ENCODE measurements at places on chromosomes 4 and X. TPM values are rescaled to one million over a fixed set of nuclear protein-coding genes. Genes with fewer than 3 reads are reported as not detected.

DNA sequence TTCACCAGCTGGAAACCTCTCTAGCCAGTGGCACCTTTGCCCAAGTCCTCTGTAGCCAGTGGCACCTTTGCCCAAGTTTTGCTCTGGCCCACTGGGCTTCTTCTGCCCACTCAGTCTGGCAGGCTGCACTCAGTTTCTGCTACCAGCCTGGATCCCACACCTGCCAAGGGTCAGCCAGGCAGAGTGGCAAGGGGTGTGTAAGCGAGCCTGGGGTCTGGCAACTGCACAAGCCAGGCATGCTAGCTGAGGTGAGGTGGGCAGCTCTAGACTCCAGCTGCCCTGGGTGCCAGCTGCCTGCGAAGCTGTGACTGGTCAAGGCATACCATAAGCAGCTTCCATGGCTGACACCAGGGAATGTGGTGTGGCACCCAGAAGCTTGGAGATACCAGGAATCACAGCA, 233.1 kb upstream of the DKK2 start:
- H3K27ac ChIP-seq, result no peak overlapping the region
- H3K4me1 ChIP-seq, result no peaks in the 10 kb centered on the region
- no peak for DNase-seq
- H3K4me3 ChIP-seq, result no peak overlapping the region
- H3K36me3 ChIP-seq, result no peaks in the 10 kb centered on the region

DNA sequence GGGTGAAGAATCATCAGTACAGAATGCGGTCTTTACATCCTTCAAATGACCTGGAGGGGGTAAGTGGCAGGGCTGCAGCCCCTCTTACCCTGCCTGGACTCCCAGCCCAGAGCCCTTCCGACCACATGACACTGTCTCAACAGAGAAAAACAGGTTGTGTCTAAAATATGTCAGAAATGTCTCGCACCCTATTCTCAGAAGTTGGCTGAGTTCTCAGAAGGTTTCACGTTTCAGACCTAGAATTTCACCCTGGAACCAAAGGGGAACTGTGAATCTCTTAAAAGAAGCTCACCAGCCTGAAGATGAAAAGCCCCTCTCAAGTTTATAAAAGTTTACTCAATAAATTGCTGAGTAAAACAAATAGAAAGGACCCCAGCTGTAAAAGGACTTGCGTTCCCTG, 7.0 kb upstream of the CRMP1 start:
- no peaks in the 10 kb centered on the region for H3K4me1 ChIP-seq
- DNase-seq, result no peak
- no peaks in the 10 kb centered on the region for H3K27me3 ChIP-seq
- H3K36me3 ChIP-seq, result no peaks in the 10 kb centered on the region
- no peak overlapping the region for H3K27ac ChIP-seq
- no peak overlapping the region for H3K4me3 ChIP-seq

BCORL1 gene
- 14.2 TPM for total RNA-seq

DNA sequence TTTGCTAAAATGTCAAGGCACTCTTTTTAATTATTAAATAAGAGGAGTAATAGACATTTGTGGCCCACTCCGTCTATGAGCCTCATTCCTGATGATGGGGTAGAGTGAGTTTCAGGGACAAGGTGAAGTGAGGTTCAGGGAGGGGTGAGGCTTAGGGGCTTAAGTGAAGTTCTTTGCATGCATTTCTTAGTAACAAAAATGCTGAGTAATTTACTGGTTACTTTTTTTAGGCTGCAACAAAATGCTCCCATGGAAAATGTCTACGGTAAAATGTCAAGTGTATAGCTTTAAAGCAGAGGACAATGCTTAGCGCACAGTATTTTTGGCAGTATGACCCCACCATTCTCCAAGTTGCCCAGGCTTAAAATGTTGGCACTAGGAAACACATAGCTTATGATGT, 2.0 kb upstream of the USO1 start:
- H3K27ac ChIP-seq, result no peak overlapping the region
- H3K4me1 ChIP-seq, result peaks cover 42% of the 10 kb centered on the region

EFHC2 gene
- 1.9 TPM for total RNA-seq

DNA sequence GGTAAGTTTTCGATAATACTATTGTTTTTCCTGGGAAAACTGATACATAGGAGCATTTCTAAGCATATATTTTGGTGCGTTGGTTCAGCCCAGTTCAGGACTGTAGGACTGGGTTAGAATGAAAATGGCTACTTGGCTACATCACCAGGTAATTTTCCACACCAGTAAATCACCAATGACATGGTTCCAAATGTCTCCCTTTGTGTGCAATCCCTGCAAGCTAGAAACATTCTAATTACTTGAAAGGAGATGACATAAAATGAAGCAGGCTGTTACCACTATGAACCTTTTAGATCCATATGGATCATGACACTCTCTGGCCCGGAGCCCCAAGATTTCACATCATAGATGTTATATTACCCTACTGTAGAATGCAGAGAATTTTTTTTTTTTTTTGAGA, 577.4 kb upstream of the FTHL17 start:
- H3K4me3 ChIP-seq, result no peak overlapping the region
- no peak for DNase-seq
- H3K4me1 ChIP-seq, result no peaks in the 10 kb centered on the region
- no peak overlapping the region for H3K27ac ChIP-seq

TMEM35A gene
- total RNA-seq, result not detected

INTU gene
- total RNA-seq, result not detected

BST1 gene
- 0.75 TPM for total RNA-seq

PLK4 gene
- total RNA-seq, result 1.1 TPM

NRK gene
- total RNA-seq, result not detected

SYTL5 gene
- not detected for total RNA-seq

CCKAR gene
- not detected for total RNA-seq

- H3K4me3 ChIP-seq, result no peak overlapping the region
- no peak for DNase-seq
- H3K27ac ChIP-seq, result no peak overlapping the region
- no peaks in the 10 kb centered on the region for H3K36me3 ChIP-seq
- no peaks in the 10 kb centered on the region for H3K4me1 ChIP-seq
- no peaks in the 10 kb centered on the region for H3K27me3 ChIP-seq
These were observed 58.6 kb downstream of the ABLIM2 start for GRCh38 chr4:8099981-8100464.

GRCh38 chrX:21975812-21976211, 35.3 kb downstream of the SMS start:
- H3K36me3 ChIP-seq, result peaks cover 3% of the 10 kb centered on the region
- no peaks in the 10 kb centered on the region for H3K27me3 ChIP-seq
- peaks cover 23% of the 10 kb centered on the region for H3K4me1 ChIP-seq
- H3K4me3 ChIP-seq, result no peak overlapping the region
- no peak overlapping the region for H3K27ac ChIP-seq
- DNase-seq, result no peak

DNA sequence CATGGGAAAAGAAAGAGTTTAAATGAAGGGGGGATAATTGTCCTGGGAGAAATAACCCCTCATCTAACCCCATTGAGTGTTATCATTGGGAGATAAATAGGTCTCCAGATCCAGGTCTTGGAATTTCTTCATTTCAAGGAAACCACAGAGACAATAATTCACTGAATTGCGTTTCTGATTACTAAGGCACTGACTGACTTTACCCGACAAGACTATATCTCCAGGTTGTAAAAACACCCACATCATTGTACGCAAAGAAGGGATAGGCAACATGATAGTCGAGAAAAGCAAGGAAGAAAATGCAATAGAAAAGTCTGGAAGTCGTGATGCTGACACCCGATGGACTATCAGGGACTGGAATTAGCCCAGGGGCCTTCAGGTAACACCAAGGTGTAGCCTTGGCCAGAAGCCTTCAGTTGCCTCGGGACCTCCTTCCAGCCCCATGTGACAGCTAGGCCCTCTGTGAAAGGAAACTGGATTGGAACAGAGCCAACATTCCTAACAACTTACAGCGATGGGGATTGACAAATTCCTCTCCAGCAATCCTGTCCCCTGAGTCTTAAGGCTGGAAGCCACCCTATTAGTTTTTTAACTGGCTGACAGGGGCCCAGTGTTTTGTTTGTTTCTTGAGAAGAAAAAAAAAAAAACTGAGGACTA, 46.5 kb upstream of the RAB9B start:
- no peak for DNase-seq
- H3K27ac ChIP-seq, result no peak overlapping the region

TCEAL6 gene
- not detected for total RNA-seq

GRCh38 chrX:41858161-41858775, 65.1 kb downstream of the CASK start:
- H3K27ac ChIP-seq, result no peak overlapping the region
- H3K4me1 ChIP-seq, result peaks cover 35% of the 10 kb centered on the region
- no peak overlapping the region for H3K4me3 ChIP-seq
- no peaks in the 10 kb centered on the region for H3K27me3 ChIP-seq

GRCh38 chr4:152161676-152162330, 374.1 kb downstream of the FBXW7 start:
- no peak for DNase-seq
- no peak overlapping the region for H3K27ac ChIP-seq
- H3K36me3 ChIP-seq, result no peaks in the 10 kb centered on the region
- no peaks in the 10 kb centered on the region for H3K4me1 ChIP-seq
- no peak overlapping the region for H3K4me3 ChIP-seq

DNA sequence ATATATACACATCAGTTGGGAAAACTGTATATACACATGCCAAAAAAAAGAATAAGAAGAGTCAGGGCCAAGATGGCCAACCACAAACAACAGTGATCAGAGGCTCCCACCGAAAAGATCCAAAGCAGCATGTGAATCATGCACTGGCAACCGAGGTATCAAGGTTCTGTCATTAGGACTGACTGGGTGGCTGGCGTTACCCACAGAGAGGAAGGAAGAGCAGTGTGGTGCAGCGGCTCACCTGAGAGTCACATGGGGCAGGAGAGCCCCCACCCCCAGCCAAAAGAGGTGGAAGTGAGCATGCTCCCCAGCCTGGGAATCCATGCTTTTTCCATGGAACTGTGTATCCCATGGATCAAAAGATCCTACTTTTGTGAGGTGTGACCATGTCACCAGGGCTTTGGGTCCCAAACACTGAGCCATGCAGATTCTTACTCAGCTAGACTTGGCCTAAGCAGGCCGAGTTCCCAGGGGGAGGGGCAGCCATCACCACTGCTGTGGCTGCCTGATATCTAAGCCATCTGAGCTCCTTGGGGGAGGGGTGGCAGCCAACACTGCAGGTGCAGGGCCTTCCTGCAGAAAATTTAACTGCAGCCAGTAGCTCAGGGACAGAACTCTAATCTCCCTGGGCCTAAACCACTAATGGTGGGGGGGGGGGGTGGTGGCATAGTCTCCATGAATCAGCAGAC, 52.8 kb downstream of the P2RY10 start:
- H3K27ac ChIP-seq, result no peak overlapping the region
- no peaks in the 10 kb centered on the region for H3K27me3 ChIP-seq
- peaks cover 11% of the 10 kb centered on the region for H3K4me1 ChIP-seq
- DNase-seq, result peak; percentile 27

TMEM271 gene
- not detected for total RNA-seq

TMEM185A gene
- 27.6 TPM for total RNA-seq

DNA sequence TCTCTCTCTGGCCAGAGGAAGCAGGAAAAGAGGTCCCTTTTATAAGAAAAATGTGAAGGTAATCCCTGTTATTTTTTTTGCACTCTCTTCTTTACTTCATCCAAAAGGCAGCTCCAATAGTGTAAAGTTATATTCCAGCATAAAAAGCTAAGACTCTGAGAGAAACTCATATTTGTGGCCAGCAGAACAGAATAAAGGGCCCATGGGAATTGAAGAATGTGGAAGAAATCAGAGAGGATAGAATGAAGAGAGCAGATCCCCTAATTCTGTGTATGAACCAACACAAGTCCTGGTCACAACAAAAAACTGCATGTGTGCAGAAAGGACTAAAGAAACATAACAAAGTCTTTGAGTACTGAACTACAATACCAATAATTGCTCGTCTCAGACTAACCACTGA, 22.3 kb downstream of the RPS6KA6 start:
- no peak overlapping the region for H3K27ac ChIP-seq
- DNase-seq, result no peak
- no peak overlapping the region for H3K4me3 ChIP-seq

- no peak overlapping the region for H3K27ac ChIP-seq
- H3K4me1 ChIP-seq, result no peaks in the 10 kb centered on the region
- no peak for DNase-seq
- H3K4me3 ChIP-seq, result no peak overlapping the region
These were observed 449.3 kb upstream of the BOD1L1 start for GRCh38 chr4:14076776-14077175.

- DNase-seq, result no peak
- no peaks in the 10 kb centered on the region for H3K4me1 ChIP-seq
- no peaks in the 10 kb centered on the region for H3K36me3 ChIP-seq
- no peak overlapping the region for H3K27ac ChIP-seq
- H3K27me3 ChIP-seq, result no peaks in the 10 kb centered on the region
These were observed 141.0 kb downstream of the PJA1 start for GRCh38 chrX:69024161-69024736.

DNA sequence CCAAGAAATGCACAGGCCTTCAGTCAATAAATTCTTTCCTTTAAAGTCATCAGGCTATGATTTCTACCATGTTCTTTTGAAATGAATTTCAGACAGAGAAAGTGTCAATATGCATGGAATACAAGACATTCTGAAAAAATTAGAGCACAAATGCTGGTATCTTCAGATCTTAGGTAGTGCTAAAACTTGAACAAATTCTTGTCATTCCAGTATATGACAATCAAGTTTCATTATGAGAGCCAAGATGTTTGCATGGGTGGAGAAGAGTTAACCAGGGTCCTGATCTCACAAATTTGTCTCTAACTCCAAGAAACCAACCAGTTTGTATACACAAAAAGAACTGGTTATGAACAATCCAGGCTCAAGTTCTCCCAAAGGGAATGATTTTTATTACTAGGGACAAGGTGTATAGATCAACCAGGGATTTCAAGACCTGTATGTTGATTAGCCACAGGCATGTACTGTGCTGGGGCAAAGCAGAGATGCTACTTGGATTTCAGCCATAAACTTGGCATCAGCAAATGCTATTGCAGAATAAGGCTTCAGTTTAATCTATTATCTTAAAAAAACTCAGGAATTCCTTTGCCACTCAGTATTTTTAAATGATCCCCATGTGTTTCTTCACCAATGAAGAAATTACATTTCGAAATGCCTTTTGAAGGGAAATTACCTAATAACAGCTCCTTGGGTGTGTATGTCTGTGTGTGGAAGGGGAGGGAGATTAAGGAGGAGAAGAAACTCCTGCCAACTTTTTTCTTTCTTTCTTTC, 69.7 kb downstream of the FANCB start:
- H3K36me3 ChIP-seq, result no peaks in the 10 kb centered on the region
- H3K4me3 ChIP-seq, result no peak overlapping the region
- H3K4me1 ChIP-seq, result no peaks in the 10 kb centered on the region
- H3K27me3 ChIP-seq, result no peaks in the 10 kb centered on the region

FHDC1 gene
- total RNA-seq, result 0.29 TPM

DNA sequence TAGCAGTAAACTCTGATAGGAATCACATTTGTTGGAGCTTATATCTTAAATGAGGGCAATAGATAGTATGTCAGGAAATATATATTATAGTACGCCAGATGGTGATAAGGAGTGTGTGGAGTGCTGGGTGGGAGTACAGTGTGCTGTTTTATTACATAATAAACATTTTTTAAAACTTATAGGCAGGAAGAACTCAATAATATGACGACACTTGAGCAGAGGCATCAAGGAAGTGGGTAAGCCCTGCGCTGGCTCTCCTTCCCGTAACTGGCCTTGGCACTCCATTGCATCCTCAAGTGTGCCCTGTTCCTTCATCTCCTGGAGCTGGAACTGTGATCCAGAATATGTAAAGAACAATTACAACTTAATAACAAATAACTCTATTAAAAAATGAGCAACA, 123.8 kb downstream of the ELOVL6 start:
- no peak for DNase-seq
- no peaks in the 10 kb centered on the region for H3K4me1 ChIP-seq
- no peak overlapping the region for H3K27ac ChIP-seq
- H3K36me3 ChIP-seq, result no peaks in the 10 kb centered on the region

- H3K4me1 ChIP-seq, result no peaks in the 10 kb centered on the region
- H3K27ac ChIP-seq, result no peak overlapping the region
- no peak for DNase-seq
- no peaks in the 10 kb centered on the region for H3K36me3 ChIP-seq
- no peaks in the 10 kb centered on the region for H3K27me3 ChIP-seq
These were observed 45.3 kb upstream of the EDA2R start for GRCh38 chrX:66684196-66684595.

Measured in CD4-positive, alpha-beta memory T cell (primary cell).